ENCODE measurements at places on chromosomes 5 and 9.
A peak's percentile ranks its signal among the peaks of the same experiment; 100 is the strongest.

DNA sequence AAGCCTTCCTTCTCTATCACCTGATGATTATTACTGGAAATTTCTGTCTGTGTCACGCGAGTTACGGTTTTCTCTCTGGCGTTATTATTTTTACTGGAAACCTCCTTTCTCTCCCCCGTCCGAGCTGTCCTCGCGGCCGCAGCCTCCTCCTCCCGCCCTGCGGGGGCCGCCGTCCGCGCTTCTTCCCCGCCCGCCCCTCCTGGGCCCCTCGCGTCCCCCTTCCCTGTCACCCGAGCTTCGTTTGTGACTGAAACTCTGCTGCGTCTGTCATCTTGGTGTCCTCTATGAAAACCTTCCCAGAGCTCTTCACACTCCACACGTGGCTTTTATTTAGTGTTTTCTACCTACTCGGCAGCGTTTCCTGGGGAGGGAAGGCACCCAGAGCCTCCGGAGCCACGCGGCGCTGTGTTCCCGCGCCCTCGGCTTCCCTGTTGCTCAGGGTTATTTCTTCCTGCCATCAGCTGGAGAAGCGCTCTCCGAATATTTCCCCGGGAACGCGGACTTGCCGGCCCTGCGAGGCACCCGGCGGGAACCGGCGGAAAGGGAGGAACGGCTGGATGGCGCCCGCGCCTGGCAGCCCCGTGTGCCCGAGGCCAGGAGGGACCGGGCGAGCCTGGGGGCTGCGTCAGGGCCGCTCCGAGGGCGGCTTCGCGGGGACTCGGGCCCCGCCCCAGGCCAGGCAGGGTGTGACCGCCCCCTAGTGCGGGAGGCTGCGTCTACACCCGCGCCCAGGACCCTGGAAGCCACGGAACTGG, 33.9 kb downstream of the TRIP13 start:
- DNase-seq = no peak

DNA sequence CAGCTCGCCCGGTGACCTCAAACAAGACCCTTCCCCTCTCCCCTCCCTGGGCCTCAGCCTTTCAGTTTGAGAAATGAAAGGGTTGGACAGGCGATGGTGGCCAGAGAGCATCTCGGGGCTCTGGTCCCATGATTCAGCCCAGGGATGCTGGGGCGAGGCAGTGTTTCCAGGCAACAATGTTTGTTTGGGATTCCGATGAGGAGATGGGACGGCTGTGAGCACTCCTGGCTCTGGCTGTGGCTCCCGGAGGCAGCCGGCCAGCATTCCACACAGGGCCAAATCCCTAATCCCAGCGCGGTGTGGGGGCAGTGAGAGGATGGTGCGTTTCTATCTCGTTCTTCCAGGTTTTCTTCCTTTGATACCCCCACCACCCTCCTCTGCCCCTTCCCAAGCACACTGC, 66.0 kb downstream of the HMCN2 start:
- no peak for DNase-seq

DNA sequence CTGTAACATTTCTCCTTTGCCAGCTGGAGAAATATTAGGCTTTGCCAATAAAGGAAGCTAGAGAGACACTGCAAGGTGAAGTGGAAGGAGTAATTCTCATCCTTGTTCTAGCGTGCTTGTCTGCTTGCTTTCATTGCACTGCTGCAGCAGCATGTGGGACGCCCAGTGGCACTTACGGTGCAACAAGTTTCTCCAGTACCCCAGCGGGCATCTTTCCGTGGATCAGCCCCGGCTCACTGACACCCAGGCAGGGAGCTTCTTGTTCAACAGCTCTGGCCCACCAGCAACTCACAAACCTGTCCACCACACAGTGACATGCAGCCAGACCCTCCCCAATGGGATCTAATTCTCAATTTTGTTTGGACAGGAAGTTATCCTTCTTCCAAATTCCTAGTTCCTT, 233.2 kb downstream of the GLIS3 start:
- no peak for DNase-seq

DNA sequence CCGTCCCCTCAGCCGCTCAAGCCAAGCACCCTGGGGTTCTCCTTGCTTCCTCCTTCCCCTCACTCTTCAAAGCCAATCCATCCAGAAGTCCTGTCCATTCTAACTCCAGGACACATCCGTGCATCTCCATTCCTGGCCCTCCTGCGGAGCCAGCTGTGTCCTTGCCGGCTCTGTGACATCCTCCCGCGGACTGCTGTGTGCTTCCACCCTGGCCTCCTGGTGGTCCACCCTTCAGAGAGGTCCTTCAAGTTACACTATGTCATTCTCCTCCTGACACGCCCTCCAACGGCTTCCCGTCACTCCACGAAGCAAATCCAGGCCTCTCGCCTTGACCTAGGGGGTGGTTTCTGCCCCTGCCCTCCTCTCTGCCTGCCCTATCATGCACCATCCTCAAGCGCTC, 13.0 kb upstream of the SCGB3A1 start:
- no peak for DNase-seq

DNA sequence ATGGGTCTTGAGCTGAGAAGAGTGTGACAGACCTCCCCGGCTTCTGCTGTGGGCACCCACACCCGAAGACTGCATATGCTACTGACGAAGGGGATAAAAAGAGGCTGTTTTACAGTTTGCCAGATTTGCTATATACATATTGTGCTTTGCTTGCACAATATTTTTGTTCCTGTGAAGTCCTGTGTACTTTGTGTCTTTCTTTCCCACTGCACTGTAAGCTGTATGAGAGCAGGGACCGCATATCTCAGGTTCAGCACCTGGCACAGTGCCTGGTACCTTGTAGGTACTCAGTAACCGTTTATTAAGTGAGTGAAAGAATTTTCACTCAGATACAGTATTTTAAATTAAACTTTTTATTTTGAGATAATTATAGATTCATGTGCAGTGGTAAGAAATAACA, 8.2 kb upstream of the GARNL3 start:
- DNase-seq = no peak

- no peak for DNase-seq
Measured at GRCh38 chr5:78621291-78621738, 27.3 kb downstream of the LHFPL2 start.

GRCh38 chr5:66151030-66151429, 6.9 kb downstream of the SREK1 start:
- no peak for DNase-seq

- DNase-seq = peak; percentile 58
Measured at GRCh38 chr9:132192728-132193127, 30.9 kb downstream of the NTNG2 start.

GRCh38 chr5:181255276-181255675, 5.7 kb downstream of the TRIM52 start:
- no peak for DNase-seq

GRCh38 chr5:77463905-77464304, 28.2 kb downstream of the WDR41 start:
- DNase-seq = no peak

DNA sequence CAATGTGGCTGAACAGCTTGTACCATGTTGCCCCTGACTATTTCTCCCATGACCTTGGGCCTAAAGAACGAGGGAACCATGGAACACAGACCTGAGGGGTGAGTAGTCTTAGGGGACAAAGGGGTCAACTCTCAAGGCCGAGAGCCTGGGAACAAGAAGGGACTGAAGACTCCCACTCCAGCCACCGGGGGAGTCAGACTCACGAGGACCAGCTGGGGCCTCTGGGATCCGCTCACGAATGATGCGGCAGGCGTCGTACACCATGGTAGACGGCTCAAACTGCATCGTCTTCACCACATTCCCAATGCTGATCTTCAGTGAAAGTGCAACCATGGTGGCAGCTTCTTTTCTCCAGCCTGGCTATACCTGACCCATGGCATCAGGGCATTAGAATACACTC, 6.6 kb downstream of the TLN1 start:
- DNase-seq = no peak

DNA sequence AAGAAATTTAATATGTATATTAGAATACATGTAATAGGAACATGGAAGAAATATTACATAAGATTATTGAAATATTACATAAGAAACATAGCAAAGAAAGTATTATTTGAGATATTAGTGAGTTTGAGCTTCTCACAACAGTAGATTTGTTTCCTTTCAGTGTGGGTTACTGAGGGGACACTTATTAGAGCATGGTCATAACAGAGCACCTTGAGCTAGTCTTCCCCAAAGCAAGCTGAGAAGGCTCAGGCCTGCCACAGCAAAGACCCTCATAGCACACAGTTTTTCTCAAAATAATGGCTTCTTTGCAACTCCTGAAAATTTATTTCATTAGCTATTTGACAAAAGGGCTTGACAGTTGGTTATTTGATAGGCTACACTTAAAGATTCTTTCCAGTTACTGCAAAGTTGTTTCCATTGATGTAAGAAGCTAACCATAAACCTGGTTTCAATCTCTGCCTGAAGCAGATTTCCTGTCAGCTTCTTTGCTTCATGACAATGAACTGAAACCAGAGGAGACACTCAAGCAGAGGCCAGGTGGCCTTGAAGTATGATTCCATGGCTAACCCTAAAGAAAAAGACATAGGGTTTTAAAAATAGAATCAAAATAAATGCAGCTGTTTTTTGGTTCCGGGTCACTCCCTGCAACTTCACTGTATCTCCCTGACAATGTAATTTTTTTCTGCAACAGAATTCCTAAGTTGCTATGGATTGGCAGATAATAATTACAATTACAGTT, 68.6 kb downstream of the ERMP1 start:
- DNase-seq = no peak

- DNase-seq = no peak
Measured at GRCh38 chr5:78251663-78252284, 42.7 kb downstream of the AP3B1 start.

DNA sequence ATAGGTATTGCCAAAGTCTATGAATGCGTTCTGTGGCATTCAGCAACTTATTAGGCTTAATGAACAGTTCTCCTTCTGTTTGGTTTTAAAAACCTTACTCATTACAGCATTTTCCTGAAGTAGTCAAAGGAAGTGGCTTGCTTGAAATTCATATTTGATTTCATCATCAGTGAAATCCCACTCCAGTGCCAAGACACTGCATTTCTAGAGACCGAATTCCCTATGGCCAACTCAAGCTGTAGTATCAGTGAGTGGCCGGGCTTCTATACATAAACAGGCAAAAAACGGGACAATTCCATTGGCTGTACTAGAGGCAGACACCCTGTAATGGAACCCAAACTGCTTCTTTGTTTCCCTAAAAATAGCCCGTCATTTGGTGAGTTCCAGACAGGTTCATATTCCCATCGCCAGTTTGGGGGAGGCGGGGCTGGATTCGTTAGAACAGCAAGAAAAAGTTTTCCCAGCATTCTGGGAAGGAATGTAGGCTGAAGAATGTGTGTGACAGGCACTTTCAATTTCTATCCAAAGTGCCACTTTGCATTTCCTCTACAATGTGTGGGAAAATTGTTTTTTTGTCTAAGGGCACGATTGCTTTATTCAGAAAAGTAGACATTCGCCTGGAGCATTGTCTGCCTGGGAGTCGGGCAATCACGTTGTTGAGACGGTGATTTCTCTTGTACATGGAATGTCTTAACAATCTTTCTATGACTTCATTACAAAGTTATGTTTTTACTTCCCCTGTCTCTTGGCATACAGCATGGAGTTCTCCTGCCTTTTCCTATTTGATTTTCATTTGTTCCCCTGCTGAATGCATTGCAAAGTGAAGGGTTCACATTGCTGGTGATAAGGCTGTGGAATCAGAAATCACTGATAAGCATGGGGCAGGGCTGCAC, 141.8 kb upstream of the MAST4 start:
- no peak for DNase-seq

DNA sequence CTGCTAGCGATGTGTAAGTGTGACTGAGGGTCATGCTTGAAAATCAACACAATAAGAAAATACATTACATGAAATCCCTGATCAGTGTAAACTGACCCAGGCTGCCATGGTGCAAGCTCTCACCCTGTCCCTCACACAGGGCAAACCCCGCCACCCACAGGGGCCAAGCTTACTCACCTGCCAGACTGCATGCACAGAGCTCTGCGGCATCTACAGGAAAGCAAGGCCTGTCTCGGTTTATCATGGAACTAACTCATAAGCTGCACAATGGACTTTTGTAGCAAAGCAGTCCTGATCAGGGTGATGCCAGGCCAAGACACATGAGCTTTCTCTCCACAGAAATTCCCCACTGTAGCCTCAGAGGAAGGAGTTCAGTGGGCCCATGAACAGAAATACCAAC, 9.7 kb downstream of the IPPK start:
- no peak for DNase-seq

- DNase-seq = no peak
Measured at GRCh38 chr5:76190356-76190755, 107.2 kb downstream of the SV2C start.

DNA sequence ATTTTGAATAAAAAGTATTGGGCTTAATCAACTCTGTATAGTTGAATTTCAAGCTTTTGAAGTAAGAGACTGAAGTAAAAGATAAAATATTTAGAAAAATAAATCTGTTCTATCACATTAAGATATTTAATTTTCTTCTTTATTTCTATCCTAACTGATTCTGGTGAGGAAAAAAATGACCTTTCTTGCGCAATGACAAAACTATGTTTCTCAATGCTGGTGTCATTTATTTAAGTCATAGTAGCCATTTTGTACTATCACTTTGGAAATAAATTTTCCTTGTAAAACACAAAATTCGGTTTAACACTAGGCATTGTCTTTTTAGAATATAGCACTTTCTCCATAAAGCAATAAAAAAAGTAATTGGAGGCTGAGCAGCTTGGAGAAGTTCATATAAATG, 728.0 kb downstream of the CDH9 start:
- no peak for DNase-seq

DNA sequence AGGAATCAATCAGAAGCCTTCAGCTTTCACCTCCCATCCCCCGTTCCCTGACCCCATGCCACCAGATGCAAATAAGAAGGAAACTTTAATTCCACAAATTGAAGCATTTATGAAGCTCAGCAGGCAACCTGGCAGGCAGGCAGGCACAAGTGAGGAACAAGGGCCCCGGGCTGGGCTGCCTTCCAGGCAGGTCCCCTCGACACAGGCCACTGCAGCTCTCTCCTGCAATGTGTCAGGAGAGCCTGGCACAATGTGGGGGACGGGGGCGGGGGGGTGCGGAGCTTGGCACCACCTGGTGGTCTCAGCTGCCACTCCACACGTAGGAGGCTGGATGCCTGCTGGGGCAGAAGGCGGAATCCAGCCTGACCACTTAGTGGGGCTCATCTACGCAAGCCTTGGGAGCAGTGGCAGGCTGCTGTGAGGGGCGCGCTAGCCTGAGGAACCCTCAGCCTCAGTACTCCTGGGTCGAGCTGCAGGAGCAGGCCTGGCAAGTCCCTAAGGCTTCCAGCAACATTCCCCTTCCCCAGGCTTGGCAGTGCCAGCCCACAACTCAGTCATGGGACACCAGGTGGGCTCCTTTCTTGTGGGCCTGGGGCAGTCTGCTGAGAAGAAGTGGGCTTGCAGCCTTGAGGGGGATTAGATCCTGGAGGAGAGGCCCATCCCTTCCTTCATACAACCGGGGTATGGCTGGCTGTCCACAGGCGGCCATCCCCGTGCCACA, 50.2 kb upstream of the KCNMB1 start:
- DNase-seq = no peak

GRCh38 chr9:129864991-129865647, 29.9 kb downstream of the USP20 start:
- no peak for DNase-seq

- no peak for DNase-seq
Measured at GRCh38 chr5:316210-317085, 5.1 kb upstream of the AHRR start.

DNA sequence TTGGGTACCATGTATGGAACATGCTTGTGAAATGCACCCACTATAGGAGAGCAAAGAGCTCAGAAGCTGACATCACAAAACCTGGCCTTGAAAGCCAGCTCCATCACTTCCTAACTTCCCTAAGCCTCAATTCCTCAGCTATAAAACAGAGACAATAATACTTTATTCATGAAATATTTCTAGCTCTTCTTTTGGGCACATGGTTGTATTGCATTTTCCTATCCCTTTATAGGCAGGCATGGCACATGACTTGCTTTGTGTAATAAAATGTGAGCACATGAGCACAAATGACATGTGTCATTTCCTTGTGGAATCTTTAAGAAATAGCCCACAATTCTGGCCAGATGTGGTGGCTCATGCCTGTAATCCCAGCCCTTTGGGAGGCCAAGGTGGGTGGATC, 18.5 kb downstream of the ZNF366 start:
- DNase-seq = no peak
